GDM1 (cell line): ENCODE measurements at places on chromosomes 16 and 17.

GRCh38 chr16:50309527-50310307 lies 43.4 kb downstream of the ADCY7 start:
- DNase-seq = no peak

- no peak for DNase-seq
Measured at GRCh38 chr17:43126911-43127290, 1.7 kb upstream of the BRCA1 start.

GRCh38 chr17:8056232-8056975 lies 17.5 kb downstream of the ALOX15B start:
- DNase-seq = peak; percentile 70

- no peak for DNase-seq
Measured at GRCh38 chr16:1493746-1494094, 560 bp downstream of the TELO2 start.

DNA sequence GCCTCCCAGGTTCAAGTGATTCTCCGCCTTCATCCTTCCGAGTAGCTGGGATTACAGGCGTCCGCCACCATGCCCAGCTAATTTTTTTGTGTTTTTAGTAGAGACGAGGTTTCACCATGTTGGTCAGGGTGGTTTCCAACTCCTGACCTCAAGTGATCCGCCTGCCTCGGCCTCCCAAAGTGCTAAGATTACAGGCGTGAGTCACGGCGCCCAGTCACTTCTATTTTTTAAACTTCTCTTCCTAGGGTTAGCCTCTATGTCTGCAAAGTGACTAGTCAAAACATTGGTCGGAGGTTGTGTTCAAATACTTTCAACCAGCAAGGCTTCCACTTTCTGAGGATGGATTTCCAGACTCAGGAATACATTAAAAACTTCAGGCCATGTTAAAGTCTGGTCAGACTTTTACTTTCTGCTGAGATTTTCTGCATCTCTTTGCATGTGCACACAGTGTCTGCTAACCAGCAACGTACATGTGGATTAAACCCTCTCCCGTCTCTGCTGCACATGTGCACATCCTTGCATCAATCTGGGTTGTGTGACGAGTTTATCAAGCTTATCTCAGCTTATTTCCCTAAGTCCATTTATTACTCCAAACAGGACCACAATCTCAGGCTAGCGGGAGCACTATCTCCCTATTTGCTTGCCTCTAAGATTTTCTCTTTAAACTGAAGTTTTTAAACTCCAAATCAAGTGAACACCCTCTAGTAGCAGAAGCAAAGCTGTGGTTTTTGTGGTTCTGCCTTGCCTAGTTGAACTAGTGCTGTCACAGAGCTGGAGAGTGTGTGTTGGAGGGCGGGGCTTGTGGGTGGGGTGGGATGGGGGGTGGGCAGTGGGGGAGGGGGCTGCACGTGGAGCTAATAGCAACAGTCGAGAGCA lies 525.2 kb upstream of the GOT2 start:
- DNase-seq = no peak

DNA sequence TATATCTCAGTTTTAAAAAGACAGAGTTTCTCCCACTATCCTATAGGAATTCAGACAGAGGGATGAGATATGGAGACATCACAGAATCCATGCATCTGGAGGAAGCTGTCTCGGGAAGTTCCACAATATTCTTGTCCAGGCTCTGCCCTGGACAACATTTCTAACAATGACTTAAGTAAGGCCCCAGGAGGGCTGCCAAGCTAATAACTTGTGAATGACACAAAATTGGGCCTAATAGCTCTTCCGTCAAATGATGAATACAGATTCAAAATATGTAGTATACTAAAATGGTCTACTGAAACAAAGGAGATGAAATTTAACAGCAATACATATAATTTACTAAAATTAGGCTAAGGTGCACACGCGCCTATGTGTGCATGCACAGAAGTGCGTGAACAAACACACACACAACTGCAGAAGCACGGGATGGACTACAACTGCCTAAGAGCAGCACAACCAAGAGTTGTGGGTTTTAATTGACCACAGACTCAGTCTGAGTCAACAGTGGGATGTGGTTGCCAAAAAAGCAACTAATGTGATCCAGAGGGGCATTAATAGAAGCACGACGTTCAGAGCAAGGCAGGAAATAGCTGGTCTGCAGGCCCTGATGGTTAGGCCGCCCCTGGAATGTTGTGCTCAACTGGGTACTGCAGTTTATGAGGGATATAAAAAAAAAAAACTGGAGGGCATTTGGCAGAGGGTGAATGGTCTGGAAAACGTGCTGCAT lies 26.3 kb upstream of the HS3ST2 start:
- peak; percentile 36 for DNase-seq

DNA sequence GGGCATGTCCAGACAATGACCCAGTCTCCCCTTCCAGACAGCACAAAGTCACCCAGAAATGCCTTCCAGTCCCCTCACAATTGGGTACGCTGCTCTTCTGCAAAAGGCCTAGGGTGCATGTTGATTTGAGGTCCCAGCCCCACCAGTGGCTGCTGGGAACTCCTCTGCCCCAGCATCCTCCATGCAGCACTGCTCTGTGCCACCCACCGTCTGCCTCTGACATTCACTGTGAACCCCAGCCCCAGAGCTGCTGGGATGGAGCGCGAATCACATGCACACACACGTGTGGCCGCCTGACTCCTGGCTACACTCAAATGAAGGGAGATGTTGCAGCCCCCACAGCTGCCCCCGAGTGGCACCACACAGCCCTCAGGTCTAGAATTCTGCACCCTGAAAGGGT lies 1.2 kb upstream of the C17orf113 start:
- no peak for DNase-seq

DNA sequence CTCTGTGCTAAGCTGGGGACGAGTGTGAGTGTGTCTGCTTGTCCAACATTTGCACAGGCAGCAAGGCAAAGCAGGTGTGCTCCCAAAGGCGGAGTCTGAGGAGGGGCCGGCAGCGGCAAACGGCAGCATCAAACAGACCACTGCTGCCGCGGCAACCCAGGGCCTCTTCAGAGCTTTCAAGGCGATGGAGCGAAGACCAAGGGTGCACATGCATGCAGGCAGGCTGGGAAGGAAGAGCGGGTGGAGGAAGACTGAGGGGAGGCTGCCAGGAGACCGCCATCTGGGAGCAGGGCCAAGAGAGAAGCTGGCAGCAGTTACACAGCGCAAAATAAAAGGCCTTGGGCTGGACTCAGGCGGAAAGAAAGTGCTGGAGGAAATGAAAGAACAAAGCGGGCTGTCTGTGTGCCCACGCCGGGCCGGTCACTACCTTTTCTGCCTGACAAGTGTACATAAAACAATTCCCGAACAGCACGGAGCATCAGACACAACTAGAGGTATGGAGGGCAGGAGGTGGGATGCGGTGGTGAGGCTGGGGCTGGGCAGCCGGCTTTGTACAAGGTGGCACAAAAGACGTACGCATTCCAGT lies 8.5 kb downstream of the TIMM22 start:
- no peak for DNase-seq

GRCh38 chr16:2517954-2518605 lies 2.1 kb upstream of the AMDHD2 start:
- no peak for DNase-seq
